ENCODE measurements at places on chromosomes 5 and 9.

DNA sequence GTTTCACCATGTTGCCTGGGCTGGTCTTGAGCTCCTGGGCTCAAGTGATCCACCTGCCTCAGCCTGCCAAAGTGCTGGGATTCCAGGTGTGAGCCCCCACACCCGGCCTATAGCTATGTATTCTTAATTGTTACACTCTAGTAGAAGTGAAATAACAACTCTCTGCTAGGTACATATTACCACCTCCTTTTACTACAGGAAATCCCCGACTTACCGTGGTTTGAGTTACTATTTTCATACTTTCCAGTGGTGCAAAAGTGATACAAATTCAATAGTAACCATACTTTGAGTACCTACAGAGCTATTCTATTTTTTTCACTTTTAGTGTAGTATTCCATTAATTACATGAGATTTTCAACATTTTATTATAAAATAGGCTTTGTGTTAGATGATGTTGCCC is 719 bp downstream of the ARL14EPL start:
- no peak for DNase-seq

GRCh38 chr9:129201289-129201688 is 23.2 kb upstream of the IER5L start:
- no peak for DNase-seq

- no peak for DNase-seq
Measured at GRCh38 chr9:99103901-99104458, 933 bp upstream of the TGFBR1 start.

DNA sequence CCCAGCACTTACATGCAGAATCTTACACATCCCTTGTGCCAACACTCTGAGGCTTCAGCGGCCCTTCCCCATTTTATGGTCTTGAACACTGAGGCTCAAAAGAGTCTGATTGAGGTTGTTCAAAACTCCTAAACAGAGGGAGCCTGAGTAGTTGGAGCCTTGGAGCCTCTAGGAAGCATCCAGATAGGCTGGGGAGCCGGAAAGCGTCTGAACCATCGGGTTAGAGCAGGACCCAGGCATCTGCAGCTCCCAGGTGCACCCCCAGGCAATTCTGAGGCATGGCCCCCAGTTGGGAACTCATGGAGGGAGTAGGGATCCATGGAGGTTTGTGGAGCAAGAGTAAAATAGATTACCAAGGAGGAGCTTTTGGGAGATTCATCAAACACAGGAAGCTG is 3.8 kb downstream of the OLFML2A start:
- no peak for DNase-seq

- peak; percentile 16 for DNase-seq
Measured at GRCh38 chr9:21317956-21318923, 13.1 kb upstream of the IFNA5 start.

- DNase-seq: no peak
Measured at GRCh38 chr5:118863345-118863744, 125.0 kb downstream of the DTWD2 start.

DNA sequence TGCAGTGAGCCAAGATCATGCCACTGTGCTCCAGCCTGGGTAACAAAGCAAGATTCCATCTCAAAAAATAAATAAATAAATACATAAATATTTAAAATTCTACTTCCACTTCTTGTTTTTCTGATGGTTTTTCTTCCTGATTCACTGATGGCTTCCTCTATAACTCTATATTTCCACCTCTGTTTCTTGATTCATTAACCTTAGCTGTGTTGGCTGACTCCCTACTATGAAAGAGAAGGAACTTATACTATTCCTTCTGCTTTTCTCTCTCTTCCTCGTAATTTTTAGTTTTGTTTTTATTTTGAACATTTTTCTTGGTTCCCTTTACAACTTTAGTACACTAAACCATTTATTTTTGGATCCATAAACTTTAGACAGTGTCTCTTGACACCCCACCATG is 103.5 kb downstream of the MAMDC2 start:
- DNase-seq: no peak

DNA sequence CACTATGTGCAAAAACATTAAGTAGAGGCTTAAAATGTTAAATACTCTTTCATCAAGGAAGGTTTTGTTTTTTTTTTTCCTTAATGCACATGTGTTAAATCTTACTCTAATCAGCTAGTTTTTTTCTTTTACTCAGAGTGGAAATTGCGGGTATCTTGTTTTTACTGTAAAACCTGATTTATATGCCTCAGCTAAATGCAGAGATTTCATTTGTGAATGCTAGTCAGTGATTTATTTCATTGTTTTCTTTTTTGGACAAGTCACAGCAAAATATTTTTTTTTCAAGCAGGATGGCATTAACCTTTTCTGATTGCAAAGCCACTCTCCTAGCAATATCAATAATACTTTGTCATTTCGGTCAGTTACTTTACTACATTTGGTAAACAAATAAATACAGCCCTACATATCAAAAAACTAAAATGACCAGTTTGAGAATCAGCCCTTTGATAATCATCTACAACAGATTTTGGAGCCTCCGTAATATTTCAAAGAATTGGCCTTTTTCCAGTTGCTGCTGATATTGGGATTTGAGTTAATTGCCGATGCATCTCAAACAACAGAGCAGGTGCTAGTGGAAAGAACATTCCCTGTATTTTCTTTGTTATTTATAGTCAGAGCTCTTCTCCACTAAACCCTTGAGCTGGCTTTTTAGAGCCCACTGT is 579.2 kb upstream of the ZNF608 start:
- DNase-seq: peak; percentile 54

- no peak for DNase-seq
Measured at GRCh38 chr5:78716206-78716605, 67.6 kb upstream of the LHFPL2 start.

DNA sequence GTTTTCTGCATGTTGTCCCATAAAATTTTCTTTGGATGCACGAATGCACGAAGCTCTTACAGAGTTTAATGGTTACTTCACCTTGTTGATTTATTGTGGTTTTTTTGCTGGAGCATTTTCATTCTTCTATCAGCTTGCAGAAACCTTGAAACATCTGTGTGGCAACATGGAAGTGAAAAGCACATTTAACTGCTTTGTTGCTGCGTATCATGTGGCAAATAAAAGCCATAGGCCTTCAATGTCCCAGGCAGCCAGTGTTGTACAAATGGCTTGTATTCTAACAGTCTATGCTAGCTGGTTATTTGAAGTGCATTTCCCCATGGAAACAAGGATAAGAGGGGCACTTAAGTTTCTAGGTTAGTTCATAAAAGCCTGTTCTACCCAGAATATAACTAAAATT is 42.5 kb upstream of the RASGRF2 start:
- DNase-seq: no peak

- peak; percentile 44 for DNase-seq
Measured at GRCh38 chr9:13279284-13280141, at the start of gene MPDZ. Gene MPDZ (minus strand): TSS chr9:13279692. CDS start chr9:13250315, 29,377 bp downstream.

GRCh38 chr9:76425677-76426453 is 31.6 kb upstream of the RFK start:
- no peak for DNase-seq

GRCh38 chr5:126855266-126855665 is 78.3 kb downstream of the LMNB1 start:
- no peak for DNase-seq

- peak; percentile 14 for DNase-seq
Measured at GRCh38 chr5:18329328-18329727, 695.1 kb downstream of the TAF11L14 start.

GRCh38 chr5:177605078-177605477 is 5.1 kb downstream of the B4GALT7 start:
- no peak for DNase-seq

GRCh38 chr5:68641211-68641610 is 425.7 kb downstream of the PIK3R1 start:
- DNase-seq: no peak

DNA sequence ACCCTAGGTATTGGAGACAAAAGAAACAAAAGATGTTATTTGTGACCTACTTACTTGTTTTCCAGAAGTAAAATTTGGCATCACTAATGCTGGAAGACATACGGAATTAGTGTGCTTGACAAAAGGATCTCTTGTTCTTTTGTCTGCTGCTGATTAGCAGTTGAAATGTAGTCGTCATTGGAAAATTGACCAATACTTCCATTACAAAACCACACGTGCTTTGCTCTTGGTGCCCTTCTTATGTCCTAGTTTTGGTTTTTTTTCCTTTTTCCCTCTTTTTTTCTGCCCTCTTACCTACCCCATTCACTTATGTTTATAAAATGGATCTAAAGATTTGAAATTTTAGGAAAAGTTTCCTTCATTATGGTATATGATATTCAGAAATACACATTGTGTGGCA is 197.4 kb downstream of the FER start:
- DNase-seq: no peak

DNA sequence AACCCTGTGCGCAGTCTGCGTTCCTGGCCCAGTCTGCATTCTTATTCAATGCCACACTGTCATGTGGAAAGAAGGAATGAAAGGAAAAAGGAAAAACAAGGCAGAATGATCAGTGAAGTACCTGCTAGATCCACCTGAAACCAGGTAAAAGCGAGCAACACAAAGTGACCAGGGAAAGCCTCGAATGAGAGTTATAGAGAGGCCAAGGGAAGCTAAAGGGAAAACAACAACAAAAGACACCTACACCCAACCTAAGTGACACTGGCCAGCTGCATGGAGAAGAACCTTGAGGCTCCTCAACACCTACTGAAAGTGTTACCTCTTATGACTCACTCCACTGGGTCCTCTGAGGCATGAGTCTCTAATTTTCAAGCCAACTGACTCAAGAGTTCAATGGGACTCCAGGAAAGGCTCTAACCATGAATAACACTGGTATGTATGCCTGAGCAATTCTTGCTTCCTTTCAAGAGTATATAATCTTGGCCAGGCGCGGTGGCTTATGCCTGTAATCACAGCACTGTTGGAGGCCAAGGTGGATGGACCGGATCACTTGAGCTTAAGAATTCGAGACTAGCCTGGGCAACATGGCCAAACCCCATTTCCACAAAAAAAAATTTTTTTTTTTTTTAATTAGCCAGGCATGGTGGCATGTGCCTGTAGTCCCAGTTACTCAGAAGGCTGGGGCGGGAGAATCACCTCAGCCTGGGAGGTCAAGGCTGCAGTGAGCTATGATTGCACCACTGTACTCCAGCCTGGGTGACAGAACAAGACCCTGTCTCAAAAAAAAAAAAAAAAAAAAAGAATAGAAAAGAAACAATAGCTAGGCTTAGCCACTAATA is 29.0 kb downstream of the MTMR12 start:
- no peak for DNase-seq

DNA sequence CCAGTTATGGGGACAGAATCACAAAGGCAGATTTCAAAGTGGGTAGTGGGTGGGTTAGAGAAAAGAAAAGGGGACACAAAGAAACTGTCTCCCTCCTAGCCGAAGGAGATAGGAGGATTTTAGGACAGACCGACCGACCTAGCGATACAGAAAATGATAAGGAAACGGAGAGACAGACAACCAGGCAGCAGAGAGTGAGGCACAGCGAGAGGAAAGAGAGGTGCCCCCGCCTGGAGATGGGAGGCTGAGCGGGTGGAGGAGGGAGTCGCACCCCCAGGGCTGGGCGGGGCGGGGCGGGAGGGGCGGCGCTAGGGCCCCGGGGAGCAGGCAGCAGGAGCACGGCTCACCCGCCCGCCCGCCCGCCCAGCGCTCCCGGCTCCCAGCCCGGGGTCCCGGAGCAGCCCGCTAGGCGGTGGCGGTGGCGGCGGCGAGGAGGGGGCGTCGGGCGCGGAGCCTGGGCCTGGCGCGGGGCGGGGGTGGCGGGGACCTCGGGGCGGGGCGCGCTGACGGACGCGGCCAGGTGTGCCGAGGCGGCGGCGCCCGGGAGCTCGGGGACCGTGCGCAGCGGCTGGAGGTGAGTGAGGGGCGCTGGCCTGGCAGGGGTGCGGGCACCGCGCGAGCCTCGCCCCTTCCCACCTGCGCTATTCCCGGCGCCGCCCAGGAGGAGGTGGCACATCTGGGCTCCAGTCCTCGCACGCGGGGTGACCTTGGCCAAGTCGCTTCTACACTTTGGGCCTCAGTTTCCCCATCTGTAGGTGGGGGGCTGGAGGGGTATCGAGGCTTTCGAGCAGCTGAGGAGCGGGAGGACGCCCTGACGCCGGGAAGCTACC is 15.9 kb upstream of the SYNPO start:
- DNase-seq: no peak

GRCh38 chr5:82046276-82046647 is 74.4 kb downstream of the ATG10 start:
- DNase-seq: no peak

DNA sequence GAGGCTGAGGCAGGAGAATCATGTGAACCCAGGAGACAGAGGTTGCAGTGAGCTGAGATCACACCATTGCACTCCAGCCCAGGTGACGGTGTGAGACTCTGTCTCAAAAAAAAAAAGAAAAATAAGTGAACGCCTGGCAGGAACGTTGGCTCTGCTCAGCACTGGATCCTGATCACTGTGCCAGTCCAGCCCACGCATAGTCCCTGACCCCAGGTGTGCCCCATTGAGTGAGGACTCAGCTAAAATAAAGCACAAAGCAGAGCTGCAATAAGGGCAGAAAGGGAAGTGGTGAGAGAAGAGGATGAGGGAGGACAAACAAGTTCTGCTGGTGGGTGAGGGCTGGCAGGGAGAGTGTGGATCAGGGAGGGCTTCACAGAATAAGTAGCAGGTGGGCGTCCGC is 4.3 kb downstream of the GRHPR start:
- DNase-seq: no peak

- no peak for DNase-seq
Measured at GRCh38 chr5:58259685-58260152, 200.2 kb downstream of the PLK2 start.

- DNase-seq: no peak
Measured at GRCh38 chr5:3943859-3944258, 348.2 kb downstream of the IRX1 start.

GRCh38 chr5:172553903-172554302 is 87.2 kb upstream of the NEURL1B start:
- no peak for DNase-seq

DNA sequence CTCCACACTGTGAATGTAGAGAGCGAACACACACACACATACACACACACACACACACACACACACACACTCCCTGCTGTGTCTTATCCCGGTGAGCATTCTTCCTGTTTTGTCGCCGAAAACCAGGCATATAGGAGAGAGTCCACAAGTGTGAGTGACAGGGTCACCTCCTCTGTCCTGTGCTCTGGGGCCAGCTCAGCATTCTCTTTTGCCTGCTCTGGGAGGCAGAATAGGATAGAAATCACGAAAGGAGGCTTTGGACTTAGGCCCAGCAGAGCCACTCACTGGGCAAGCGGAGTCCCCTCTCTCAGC is 3.0 kb downstream of the LAMC3 start:
- DNase-seq: no peak

DNA sequence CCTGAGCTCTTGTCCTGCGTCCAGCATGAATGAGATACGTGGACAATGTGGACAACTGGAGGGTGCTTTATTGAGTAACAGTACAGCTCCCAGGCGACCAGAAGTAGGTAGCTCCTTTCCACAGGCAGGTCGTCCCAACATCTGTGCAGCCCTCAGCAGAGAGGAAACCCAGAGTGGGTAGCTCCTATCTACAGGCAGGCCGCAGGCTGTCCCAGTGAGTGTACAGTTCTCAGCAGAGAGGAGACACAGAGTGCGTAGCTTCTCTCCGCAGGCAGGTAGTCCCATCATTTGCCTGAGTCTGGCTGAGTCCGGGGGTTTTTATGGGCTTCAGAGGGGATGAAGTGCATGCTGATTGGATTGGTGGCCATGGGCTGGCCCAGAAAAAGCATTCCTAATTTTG is 373.3 kb downstream of the CHSY3 start:
- DNase-seq: no peak

Measured in NCI-H2171 treated with DMSO at 0.1 percent for 48 hours (cell line).